AG04449 (cell line): ENCODE measurements at places on chromosomes 16 and 17.

DNA sequence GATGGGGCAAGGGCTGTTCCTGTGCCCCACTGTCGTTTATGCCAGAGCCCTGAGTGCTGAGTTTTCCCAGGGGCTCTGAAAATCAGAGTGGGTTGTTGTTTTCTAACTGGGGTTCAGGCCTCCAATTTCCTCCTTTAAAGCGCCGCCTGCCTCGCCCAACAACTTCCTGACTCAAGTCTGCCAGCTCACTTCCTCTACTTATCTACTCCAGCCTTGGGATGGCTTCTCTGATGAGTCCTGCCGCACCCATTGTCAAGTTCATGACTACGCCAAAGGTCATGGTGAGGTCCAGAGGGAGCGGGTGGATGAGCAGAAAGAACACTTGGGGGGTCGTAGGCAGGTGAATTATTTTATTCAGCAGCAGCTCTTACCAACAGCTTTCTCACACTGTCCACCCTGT is 104.7 kb downstream of the UTP18 start:
- no peak for DNase-seq

DNA sequence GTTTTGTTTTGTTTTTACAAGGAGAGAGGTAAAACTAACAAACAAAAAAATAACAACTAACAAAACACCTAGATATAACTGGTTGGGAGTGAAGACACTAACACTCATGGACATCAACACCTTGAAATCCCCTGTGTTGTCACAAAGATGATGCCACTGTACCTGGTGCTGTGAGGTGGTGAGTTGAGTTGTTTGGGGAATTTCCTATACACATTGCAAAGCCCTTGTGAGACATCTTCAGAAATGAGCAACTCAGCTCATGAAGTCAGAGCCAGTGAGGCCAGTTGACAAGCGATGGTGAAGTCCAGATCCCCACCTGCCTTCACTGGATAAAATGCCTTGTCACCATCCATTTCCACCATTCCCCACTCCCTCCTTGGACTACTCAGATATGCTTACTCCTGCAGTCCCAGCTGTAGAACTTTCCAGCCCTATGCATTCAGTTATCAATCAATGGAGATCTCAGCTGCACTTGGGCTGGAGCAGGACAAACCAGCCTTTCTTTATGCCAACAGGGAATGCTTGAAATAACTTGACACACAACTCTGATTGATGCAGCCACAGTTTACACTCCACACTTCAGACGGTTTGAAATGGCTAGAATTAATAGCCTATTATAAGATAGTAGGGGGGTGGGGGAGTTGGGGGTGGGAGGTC is 22.2 kb downstream of the ANKFN1 start:
- DNase-seq = no peak

GRCh38 chr16:72959301-72959996 is 88.5 kb downstream of the ZFHX3 start:
- no peak for DNase-seq

GRCh38 chr17:78117027-78117981 is 11.3 kb downstream of the TMC6 start:
- DNase-seq = no peak

DNA sequence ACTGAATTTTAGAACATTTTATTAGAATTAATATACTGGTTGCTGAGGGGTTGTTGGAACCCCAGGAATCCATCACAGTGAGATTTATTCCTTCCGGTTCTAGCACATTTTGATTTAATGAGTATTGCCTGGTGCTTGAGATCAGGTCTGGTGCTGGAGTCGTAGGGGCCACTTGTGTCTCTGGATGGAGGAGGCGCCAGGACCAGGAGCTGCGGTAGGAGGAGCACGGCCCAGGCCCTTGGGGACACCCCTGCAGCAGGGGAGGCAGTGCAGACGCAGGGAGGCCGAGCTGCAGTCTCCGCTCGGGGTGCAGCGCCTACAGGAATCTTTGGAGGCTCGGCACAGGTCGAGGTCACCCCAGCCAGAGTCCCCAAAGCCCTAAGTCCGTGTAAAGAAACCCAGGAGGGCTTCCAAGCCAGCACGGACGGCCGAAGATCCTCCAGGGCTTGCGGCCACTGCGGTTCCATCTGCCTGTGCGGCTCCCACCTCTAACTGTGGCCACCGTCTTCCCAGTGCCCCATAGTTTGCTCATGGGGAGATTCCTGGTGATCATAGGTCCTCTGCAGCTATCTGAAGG is 66.2 kb upstream of the CREBBP start:
- DNase-seq = no peak

- no peak for DNase-seq
These were observed 1.9 kb downstream of the ENDOV start for GRCh38 chr17:80416940-80417293.

DNA sequence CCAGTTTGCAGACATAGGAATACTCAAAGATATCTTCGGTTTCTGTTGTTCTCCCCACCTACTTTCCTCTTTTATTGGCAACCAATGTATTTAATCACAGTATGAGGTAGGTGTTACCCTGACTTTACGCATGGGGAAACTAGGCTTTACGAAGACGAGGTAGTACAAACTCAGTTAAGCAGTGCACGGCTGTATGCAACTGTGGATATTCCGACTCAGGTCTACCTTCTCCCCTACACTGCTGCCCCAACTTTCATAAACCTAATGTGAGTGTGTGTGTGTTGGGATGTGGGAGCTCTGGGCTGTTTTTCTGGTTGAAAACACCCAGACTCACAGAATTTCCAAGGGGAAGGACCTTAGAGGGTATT is 1.2 kb upstream of the GPT2 start:
- no peak for DNase-seq

DNA sequence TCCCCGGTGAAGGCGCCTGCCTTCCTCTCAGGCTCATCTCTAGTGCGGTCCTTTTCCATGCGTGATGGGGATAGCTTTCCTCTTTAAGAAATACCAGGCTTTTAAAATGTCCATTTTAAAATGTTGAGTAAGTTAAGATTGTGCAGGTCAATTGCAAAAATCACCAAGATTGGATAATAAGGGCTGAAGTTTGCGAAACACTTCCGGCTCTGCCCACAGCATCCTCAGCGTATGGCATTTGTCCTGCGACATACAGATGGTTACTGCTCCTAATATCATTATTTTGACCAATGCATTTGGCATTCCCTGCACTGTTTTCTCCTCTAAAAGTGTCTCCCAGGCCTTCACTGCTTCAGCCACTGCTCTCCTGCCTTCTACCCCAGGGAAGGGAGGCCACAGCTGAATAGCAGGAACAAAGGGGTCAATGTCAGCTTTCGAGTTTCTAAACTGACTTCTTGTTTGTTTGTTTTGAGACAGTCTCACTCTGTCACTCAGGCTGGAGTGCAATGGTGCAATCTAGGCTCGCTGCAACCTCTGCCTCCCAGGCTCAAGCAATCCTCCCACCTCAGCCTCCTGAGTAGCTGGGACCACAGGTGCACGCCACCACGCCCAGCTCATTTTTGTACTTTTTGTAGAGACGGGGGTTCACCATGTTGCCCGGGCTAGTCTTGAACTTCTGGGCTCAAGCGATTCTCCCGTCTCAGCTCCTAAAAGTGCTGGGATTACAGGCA is 91.9 kb downstream of the CRISPLD2 start:
- DNase-seq = no peak

DNA sequence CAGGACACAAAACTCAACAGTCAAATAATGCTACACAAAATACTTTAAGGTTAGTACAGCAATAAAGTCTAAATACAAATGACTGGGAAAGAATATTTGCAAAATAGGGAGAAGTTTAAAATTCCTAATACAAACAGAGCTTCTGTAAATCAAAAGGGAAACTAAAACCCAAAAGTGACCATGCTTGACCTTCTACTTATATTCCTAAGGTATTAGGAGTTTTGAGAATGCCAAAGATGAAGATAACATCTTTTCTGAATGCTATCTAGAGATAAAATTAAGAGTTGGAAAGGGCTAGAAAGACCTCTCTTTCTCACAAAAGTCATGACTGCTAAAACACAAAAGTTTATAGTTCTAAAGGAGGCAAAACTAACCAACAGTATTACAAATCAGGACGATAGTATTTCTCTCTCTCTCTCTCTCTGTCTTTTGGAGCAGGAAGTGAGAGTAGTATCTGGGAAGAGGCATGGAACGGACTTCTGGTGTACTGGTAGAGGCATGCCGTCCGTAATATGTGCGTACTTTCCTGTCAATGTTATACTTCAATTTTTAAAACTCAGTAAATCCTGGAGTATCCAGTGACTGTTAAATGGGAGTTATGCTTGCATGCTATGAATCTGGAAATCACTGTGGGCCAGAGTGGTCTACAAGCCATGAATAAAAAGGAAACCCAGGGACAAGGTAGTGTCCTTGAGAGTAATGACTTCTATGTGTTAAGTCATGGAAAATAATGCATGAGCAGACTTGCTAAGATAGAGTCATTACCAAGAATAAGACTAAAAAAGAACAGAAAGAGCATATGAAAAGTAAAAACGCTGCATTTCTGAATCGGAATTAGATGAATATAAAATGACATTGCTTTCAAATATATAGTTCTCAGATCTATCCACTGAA is 49.7 kb upstream of the ANKFY1 start:
- no peak for DNase-seq

DNA sequence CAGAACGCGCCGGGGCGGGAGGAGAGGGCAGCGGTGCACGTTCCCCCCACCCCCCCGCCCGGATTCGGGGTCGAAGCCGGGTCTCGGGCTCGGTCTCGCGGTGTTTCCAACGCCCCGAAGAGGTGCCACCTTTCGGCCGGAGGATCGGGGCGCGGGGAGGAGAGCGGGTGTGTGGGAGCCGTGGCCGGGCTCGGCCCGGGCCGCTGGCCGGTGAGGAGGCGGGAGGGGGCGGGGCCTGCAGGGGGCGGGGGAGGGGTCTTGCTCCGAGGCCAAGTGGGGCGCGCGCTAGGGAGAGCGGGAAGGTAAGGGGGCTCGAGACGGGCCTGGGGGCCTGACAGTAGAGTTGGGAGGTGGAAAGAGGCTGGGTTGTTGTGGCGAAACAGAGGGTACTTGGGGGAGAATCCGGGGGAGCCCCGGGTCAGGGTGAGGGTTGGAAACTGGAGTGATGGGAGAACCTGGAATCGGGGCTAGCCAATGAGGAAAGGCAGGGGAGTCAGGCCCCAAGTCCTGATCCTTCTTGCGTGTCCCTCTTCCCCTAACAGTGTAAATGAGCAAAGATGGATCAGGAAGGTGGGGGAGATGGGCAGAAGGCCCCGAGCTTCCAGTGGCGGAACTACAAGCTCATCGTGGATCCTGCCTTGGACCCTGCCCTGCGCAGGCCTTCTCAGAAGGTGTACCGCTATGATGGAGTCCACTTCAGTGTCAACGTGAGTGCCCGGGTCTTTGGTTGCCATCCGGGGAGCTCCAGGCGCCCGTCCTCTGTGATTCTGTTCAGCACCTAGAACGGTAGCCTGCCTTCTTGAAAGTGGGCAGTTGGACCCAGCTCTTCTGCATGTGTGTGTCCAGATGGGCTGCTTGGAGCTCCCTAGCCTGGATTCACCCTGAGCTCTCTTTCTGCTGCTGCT is 873 bp downstream of the SETD1A start:
- DNase-seq = no peak

DNA sequence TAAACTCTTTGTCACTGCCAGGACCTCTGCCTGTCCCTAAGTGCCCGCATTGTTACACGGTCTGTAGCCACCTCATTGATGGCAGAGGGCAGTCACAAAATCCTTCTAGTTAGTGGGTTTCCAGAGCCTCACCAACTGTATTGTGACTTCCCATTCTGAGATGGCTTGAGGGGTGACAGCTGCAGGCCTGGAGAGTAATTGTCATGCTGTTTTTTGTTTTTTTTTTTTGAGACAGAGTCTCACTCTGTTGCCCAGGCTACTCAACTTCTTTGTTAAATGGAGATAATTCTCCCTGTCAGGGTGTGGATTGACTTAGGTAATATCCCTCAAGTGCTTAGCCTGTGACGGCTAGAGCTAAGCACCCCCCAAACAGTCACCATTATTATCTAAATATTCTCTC is 77.9 kb downstream of the SDR42E1 start:
- DNase-seq = no peak

DNA sequence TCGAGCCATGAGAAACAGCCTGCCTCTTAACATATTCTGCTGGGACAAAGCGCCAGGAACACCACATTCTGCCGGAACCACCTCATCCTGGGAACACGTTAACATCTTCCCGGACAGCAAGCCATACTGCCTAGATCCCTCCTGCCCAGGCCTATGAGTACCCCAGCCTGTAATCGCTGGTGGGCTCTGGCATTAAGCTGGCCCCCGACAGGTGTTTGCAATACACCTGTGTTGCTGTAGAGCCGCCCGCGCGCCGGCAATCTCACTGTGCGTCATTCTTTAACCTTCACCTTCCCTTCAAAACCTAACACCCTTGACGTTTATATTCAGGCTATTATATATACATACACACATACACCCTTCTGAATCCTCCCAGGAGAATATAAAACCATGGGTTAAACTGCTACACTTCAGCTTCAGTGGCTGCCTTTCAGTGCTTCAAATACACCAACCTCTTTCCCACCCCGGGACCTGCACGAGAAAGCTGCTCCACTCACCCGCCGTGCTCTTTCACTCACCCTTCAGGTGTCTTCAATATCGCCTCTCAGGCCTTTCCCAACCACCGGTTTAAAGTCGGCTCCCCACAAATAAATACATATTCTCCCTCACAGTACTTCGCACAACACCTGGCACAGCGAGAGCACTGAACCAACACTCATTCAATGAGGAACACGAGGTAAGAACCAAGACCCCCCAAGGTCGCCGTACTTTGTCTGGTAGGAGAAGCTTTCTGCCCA is 1.0 kb upstream of the ENDOV start:
- DNase-seq = no peak

- peak; percentile 67 for DNase-seq
These were observed 29.7 kb downstream of the RAI1 start for GRCh38 chr17:17710728-17711541.

- DNase-seq = no peak
These were observed 13.3 kb upstream of the FOXF1 start for GRCh38 chr16:86496929-86497461.

DNA sequence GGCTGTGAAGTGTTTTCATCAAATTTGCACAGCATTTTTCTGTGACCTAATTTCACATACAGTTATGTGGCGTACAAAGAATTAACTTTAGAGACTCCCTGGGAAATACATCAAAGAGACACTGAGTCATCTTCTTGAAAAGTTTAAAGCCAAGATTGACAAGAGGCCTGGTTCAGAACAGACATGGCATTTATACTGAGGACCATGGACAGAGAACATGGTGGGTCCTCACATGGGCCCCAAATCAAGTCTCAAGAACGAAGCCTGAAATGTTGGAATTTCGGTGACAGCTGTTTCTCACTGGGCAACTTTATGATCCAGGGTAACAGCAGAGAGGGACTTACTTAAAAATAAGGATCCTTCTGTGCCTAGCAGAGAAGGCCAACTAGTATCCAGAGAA is 311.5 kb upstream of the KCNJ16 start:
- DNase-seq = no peak
